ENCODE measurements at places on chromosomes 12 and 14. TPM values are rescaled to one million over a fixed set of nuclear protein-coding genes. Genes with fewer than 3 reads are reported as not detected.
A peak's percentile ranks its signal among the peaks of the same experiment; 100 is the strongest.

Gene NGB
- not detected for polyA plus RNA-seq

DNA sequence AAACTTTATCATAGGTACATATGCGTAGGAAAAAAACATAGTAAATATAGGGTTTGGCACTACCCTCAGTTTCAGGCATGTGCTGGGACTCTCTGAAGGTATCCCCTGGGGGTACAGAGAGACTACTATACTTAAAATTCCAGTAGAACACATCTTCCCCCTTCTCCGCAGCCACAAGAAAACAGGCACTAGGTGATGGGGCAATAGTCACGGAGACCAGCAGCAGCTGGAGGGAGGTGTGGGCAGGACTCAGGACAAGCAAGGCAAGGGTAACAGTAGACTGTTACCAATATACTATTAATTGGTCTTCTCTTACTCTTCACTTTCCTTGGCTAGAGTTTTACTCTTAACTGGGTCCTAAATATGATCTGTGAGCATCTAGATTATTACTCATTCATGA, 4.6 kb upstream of the PAPOLA start:
- DNase-seq = no peak
- H3K27ac ChIP-seq = no peak overlapping the region
- H3K27me3 ChIP-seq = no peaks in the 10 kb centered on the region
- H3K4me3 ChIP-seq = no peak overlapping the region

GRCh38 chr12:24304285-24304684, 354.8 kb upstream of the SOX5 start:
- no peaks in the 10 kb centered on the region for H3K27me3 ChIP-seq
- no peaks in the 10 kb centered on the region for H3K4me1 ChIP-seq
- H3K27ac ChIP-seq = no peak overlapping the region
- H3K36me3 ChIP-seq = no peaks in the 10 kb centered on the region
- no peak overlapping the region for H3K4me3 ChIP-seq
- no peak for DNase-seq

DNA sequence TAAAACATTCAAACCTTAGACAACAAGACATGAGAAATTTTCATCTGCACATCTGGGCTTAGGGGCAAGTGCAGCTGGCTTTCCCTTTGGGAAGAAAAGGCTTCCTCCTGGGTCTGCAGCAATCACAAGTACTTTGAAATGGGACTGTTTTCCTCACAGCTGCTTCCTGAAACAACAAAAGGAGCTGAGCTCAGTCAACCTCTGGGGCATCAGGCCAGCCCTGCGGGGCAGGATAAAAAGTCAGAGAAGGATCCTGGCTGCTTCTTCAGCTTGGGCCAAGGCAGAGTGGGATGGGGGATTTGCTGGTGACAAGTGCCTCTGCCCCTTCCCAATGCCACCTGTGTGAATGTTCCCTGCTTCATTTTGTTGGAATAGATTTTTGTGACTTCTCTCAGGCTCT, 16.2 kb upstream of the SDR39U1 start:
- no peaks in the 10 kb centered on the region for H3K36me3 ChIP-seq
- H3K27ac ChIP-seq = no peak overlapping the region
- no peaks in the 10 kb centered on the region for H3K27me3 ChIP-seq
- DNase-seq = no peak
- H3K4me3 ChIP-seq = no peak overlapping the region

DNA sequence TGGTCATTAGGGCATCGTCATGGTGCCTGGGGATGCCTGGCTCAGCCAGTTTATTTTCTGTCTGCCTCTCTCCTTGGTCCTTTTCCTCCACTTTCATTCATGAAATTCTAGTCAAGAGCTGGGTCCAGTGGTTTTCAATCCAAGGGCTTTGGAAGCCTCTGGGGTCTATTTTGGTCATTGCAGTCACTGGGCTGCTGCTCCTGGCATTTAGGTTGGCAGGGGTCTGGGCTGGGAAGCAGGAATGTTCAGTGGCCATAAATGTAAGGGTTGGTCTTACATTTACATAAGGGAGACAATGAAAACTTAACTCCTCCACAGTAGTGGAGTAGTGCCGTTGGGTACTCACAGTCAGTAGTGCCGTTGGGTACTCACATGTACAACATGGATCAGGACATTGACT, 48.1 kb downstream of the PTPN11 start:
- no peak overlapping the region for H3K4me3 ChIP-seq
- peaks cover 25% of the 10 kb centered on the region for H3K36me3 ChIP-seq
- no peaks in the 10 kb centered on the region for H3K27me3 ChIP-seq

- peak; percentile 43 for DNase-seq
- H3K27ac ChIP-seq = peak overlapping the region; percentile 4
- peaks cover 22% of the 10 kb centered on the region for H3K4me1 ChIP-seq
- H3K4me3 ChIP-seq = peak overlapping the region; percentile 30
- peaks cover 63% of the 10 kb centered on the region for H3K36me3 ChIP-seq
Measured at GRCh38 chr12:64729909-64730587, 29.2 kb downstream of the GNS start.

Gene TTC6
- polyA plus RNA-seq = not detected

DNA sequence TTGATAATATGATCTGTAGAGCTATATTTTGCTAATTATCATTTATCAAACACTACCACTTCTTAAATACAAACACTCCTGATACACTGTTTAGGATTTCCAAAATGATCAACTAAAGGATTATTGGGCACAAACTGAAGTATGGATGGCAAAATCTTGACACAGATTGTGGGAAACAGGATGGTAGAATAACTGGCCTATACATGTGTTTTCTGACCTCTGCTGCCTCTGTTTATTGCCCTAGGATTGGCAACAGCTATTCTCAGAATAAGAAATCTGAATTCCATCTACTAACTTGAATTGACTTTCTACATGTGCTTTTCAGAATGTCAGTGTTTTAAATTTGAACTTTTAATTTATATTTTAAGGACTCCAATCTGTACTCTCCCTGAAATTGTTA, 209.1 kb downstream of the MED13L start:
- peaks cover 15% of the 10 kb centered on the region for H3K4me1 ChIP-seq
- no peaks in the 10 kb centered on the region for H3K36me3 ChIP-seq
- no peak overlapping the region for H3K4me3 ChIP-seq
- no peak for DNase-seq
- no peaks in the 10 kb centered on the region for H3K27me3 ChIP-seq

Gene DBX2
- polyA plus RNA-seq = not detected

Gene ENDOU
- not detected for polyA plus RNA-seq

DNA sequence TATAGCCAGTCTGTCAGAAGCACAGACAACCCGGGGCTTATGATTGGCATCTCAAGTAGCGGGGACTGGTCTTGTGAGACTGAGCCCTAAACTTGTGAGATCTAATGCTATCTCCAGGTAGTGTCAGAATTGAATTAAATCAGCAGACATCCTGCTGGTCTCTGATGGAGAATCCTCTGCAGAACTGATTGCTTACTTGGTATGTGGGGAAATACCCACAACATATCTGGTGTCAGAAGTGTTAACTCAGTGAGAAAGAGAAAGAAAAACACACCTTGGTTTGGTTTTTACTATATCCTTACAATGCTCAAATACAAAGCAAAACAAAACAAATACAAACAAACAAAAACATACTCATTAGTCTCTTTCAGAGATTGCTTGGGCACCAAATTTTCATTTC, 10.0 kb downstream of the SEL1L start:
- H3K27ac ChIP-seq = no peak overlapping the region
- H3K4me3 ChIP-seq = no peak overlapping the region
- DNase-seq = no peak
- peaks cover 79% of the 10 kb centered on the region for H3K36me3 ChIP-seq
- no peaks in the 10 kb centered on the region for H3K27me3 ChIP-seq

Gene RTL1
- not detected for polyA plus RNA-seq

Gene SLCO1B1
- polyA plus RNA-seq = not detected

DNA sequence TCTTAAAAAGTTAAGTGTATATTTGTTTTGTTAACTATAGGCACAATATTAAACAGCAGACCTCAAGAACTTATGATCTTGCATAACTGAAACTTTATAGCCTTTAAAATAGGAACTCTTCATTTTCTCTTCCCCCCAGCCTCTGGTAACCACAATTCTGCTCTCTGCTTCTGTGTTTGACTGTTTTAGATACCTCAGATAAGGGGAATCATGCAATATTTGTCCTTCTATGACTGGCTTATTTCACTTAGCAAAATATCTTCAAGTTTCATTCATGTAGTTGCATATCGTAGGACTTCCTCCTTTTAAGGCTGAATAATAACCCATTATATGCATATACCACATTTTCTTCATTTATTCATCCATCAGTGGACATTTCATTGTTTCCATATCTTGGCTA, 131.3 kb downstream of the PTPRO start:
- H3K27me3 ChIP-seq = no peaks in the 10 kb centered on the region
- H3K36me3 ChIP-seq = no peaks in the 10 kb centered on the region
- H3K4me1 ChIP-seq = peaks cover 10% of the 10 kb centered on the region
- no peak for DNase-seq
- H3K27ac ChIP-seq = no peak overlapping the region

Gene MMP14
- 0.14 TPM for polyA plus RNA-seq

DNA sequence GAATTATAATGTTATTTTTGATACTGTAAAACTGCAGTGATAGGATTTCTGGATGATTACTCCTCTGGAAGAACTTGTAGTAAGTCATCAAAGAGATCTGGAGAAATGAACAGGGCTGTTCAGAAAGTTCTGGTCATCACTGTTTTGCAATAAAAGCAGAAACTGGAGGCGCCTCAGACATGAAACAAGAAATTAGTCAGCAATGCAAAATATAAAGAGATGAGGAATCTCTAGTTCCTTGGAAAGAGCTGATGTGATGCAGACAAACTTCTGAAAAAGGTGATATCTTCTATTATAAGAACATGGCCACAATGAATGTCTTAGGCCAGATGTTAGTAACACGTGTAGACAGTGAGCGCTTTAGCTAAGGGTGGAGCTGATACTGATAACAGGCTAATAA, 9.5 kb downstream of the ACIN1 start:
- H3K27ac ChIP-seq = no peak overlapping the region
- no peak overlapping the region for H3K4me3 ChIP-seq
- no peaks in the 10 kb centered on the region for H3K27me3 ChIP-seq
- DNase-seq = no peak

- no peak for DNase-seq
- H3K27ac ChIP-seq = no peak overlapping the region
- H3K4me1 ChIP-seq = no peaks in the 10 kb centered on the region
- H3K27me3 ChIP-seq = no peaks in the 10 kb centered on the region
- H3K36me3 ChIP-seq = no peaks in the 10 kb centered on the region
Measured at GRCh38 chr14:100891501-100892445, 11.7 kb downstream of the RTL1 start.

GRCh38 chr14:99524091-99524661, 43.0 kb downstream of the CCNK start:
- no peaks in the 10 kb centered on the region for H3K36me3 ChIP-seq
- no peak overlapping the region for H3K4me3 ChIP-seq
- no peaks in the 10 kb centered on the region for H3K27me3 ChIP-seq
- H3K27ac ChIP-seq = no peak overlapping the region

GRCh38 chr12:120930032-120930431, 25.9 kb upstream of the SPPL3 start:
- H3K4me3 ChIP-seq = no peak overlapping the region
- no peaks in the 10 kb centered on the region for H3K36me3 ChIP-seq
- no peak overlapping the region for H3K27ac ChIP-seq
- no peak for DNase-seq
- H3K4me1 ChIP-seq = peaks cover 16% of the 10 kb centered on the region
- no peaks in the 10 kb centered on the region for H3K27me3 ChIP-seq

DNA sequence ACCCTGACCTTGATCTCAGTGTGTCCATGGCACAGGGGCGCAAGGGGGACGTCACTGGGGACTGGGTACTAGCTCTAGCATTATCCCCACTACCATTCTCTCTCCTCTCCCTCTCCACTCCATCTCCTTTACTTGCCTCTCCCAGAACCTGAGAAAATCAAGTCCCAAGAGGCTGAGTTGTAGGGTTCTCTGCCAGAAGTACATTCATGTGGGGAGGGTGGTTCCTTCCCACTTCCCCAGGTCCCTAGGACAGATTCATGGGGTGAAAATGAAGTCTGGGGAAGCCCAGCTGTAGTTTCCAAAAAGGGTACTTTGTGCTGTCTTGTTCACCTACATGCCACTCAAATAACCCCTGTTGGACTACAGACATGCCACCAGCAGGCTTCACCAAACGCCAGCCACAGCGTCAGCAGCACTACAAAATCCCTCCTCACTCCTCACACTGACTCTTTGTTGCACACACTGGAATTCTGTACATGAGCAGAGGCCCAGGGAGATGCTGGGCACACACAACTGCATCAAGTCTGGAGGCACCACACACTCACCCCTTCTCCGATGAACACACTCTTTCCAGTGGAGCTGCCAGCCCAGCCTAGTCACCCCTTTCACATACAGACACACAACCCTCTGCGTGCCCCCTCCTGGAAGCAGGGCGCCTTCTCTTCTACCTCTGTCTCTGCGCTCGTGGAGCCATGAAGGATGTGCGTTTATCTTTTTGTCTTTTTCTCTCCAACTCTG, 6.9 kb downstream of the RARG start:
- H3K4me3 ChIP-seq = no peak overlapping the region
- H3K36me3 ChIP-seq = no peaks in the 10 kb centered on the region
- no peak overlapping the region for H3K27ac ChIP-seq
- peaks cover 43% of the 10 kb centered on the region for H3K4me1 ChIP-seq

DNA sequence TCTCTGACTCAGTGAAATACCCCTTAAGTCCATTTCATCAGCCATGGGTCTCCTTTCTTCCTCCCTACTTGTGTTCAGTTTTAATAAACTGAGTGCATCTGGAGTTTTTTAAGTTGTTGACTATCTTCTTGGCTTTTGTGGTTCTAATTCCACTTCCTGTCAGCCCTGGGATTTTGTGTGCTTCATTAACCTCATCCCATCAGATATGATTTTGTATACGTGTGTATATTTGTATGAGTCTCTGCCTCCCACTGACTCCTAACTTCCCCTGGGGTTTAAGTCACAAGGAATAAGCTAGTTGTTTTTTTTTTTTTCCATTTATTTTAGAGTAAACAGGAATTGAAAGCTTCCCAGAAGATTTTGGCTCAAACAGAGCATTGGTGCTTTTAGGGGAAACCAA, 62.7 kb downstream of the TTLL5 start:
- no peaks in the 10 kb centered on the region for H3K27me3 ChIP-seq
- H3K4me3 ChIP-seq = no peak overlapping the region
- no peak for DNase-seq
- H3K4me1 ChIP-seq = no peaks in the 10 kb centered on the region

DNA sequence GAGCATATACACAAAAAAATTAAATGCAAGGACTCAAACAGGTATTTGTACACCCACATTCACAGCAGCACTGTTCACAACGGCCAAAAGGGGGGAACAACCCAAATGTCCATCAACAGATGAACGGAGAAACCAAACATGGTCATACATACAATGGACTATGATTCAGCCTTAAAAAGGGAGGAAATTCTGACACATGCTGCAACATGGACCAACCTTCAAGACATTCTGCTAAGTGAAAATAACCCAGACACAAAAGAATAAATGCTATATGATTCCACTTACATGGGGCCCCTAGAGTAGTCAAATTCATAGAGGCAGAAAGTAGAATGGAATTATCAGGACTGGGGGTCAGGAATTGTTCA, 29.5 kb downstream of the ACTN1 start:
- H3K4me3 ChIP-seq = no peak overlapping the region
- peak; percentile 44 for DNase-seq
- peaks cover 78% of the 10 kb centered on the region for H3K4me1 ChIP-seq
- H3K36me3 ChIP-seq = no peaks in the 10 kb centered on the region
- H3K27ac ChIP-seq = peak overlapping the region; percentile 92
- H3K27me3 ChIP-seq = no peaks in the 10 kb centered on the region

Gene BCL11B
- 0.01 TPM for polyA plus RNA-seq
